ENCODE measurements at places on chromosomes 4 and X.

DNA sequence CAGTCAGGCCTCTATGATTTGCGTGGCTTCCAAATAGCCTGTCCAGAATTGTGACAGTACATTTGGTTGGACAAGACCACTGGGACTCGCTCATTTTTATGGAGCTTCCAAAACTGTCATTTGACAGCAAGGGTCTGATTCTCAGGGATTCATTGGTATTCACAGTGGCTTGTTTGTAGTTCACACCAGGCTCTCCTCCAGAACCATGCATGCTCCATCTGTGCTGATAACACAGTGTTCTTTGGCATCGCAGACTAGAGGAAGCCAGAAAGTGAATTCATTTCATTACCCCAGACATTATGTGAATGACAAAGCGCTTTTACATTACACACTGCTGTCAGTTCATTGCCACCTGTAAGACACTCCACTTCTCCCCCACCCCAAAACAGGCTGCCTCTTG is 208.3 kb downstream of the ARHGAP10 start:
- DNase-seq = peak; percentile 18

DNA sequence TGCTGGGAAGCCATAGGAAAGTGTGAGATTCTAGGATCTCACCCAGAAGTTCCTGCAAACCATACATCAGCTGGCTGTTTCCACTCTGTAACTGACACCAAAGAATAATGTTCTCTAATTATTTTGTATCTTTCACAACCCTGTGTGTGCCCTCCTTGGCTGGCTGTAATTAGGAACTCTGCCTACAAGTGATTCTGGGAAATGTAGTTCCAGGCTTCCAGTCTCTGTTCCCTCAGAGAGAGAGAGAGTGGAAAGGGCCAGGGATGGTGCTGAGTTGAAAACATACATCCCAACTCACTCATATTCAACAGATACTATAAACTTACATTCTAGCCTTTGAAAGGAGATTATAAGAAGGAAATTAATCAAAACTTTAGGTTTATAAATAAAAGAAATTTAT is 57.5 kb upstream of the C1QTNF7 start:
- no peak for DNase-seq

GRCh38 chrX:38400389-38400910 is 48.0 kb downstream of the OTC start:
- no peak for DNase-seq

DNA sequence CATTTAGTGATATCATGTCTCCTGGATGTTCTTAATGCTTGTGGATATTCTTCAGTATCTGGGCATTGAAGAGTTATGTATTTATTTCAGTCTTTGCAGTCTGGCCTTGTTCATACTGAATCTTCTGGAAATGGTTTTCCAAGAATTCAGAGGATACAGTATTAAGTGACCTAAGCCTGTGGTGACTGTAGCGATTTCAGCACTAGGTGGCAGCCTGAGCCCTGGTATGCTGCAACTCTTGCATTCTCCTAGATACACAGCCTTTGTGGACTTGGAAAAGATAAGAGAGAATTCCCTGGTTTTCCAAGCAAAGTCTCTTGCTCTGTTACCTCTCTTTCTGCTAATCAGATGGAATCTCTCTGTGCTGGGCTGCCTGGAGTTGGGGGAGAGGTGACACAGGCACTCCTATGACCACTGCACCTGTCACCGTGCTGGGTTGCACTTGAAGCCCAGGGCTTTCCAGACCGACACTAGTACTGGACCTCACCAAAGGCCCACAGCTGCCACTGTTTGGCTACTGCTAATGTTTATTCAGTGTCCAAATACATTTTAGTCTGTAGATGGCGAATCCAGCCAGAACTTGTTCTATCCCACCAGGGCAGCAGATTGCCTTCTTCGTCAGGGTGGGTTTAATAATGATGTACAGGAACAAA is 19.3 kb upstream of the SPIN2A start:
- DNase-seq = peak; percentile 63

DNA sequence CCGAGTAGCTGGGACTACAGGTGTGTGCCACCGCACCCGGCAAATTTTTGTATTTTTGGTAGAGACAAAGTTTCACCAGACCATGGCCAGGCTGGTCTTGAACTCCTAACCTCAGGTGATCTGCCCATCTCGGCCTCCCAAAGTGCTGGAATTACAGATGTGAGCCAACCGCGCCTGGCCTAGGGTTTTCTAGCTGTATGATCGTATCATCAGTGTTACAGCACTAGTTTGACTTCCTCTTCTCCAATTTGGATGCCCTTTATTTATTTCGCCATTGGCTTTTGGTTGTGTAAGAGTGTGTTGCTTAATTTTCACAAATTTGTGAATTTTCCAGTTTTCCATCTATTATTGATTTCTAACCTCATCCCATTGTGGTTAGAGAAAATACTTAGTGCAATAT is 5.2 kb downstream of the TKTL1 start:
- DNase-seq = no peak

DNA sequence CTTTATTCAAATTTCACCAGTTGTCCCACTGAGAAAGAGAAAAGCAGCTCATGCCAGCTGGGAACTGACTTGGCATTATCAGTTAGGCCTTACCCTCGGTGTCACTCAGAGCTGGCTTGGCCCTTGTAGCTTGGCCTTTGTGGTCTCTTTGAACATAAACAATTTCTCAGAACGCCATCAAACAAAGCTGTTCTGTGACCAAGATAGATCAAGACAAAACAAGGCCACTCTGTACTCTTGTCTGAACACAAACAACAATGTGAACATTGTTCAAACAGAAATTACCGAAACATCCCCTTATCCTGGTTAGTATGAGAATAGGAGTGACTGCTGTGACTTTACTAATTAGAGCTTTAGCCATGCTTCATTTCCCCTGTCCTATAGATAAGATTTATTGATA is 57.2 kb downstream of the DIPK2B start:
- peak; percentile 28 for DNase-seq

DNA sequence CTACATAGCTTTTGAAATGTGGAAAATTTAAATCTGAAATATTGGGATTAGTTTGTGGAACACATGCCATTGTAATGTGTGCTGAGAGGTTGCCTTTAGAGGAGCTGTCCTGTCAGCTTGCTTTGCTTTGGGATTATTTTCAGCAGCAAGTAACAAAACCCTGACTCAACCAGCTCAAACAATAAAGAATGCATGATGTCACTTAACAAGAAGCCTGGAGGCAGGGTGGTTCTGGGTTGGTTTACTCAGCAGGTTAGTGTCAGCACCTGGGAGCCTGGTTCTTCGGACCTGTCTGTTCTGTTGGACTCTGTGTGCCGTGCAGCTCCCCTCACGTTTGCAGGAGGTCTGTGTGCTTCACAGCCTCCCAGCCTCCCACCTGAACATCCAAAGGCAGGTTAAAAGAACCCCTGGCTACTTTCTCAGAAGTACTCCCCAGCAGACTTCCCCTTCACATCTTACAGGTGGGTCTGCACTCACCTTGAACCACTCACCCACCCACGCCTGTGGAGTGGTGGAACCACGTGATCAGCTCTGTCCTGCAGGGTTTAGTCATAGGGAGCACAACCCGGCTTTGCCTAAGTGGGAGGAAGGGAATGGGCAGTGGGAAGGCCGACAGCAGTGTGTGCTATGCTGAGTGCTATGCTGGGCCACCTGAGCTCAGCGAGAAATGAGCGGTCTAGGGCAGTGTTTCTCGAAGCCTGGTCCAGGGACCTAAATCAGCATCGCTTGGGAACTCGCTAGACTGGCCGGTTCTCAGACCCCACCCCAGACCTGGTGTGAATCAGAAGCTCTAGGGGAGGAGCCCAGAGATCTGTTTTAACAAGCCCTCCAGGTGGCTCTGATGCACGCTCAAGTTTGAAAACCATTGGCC is 20.4 kb downstream of the TMEM131L start:
- DNase-seq = no peak

GRCh38 chr4:165609653-165610052 is 230.8 kb downstream of the CPE start:
- DNase-seq = no peak

DNA sequence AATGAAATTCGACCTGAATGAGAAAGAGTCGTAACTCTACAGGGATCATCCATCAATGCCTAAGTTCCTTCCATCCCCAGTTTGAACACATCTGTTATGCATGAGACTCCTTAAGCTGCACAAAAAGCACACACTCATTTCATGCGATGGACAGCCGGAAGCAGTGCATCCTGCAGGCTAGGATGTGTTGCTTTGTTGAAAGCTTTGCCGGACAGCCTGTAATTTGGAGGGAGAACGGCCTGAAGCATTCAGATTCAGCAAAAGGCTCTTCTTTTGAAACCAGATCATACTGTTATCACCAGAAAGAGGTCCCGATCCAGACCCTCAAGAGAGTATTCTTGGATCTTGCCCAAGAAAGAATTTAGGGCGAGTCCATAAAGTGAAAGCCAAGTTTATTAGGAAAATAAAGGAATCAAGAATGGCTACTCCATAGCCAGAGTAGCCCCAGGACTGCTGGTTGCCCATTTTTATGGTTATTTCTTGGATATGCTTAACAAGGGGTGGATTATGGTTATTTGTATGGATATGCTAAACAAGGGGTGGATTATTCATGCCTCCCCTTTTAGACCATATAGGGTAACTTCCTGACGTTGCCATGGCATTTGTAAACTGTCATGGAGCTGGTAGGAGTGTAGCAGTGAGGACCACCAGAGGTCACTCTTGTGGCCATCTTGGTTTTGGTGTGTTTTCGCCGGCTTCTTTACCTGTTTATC is 48.1 kb upstream of the DHRSX start:
- no peak for DNase-seq

- peak; percentile 84 for DNase-seq
Measured at GRCh38 chrX:275967-276580, 5.1 kb upstream of the PLCXD1 start.

- no peak for DNase-seq
Measured at GRCh38 chr4:11497972-11498371, 69.3 kb upstream of the HS3ST1 start.

- DNase-seq = no peak
Measured at GRCh38 chrX:29407357-29407756, 808.0 kb upstream of the MAGEB2 start.

DNA sequence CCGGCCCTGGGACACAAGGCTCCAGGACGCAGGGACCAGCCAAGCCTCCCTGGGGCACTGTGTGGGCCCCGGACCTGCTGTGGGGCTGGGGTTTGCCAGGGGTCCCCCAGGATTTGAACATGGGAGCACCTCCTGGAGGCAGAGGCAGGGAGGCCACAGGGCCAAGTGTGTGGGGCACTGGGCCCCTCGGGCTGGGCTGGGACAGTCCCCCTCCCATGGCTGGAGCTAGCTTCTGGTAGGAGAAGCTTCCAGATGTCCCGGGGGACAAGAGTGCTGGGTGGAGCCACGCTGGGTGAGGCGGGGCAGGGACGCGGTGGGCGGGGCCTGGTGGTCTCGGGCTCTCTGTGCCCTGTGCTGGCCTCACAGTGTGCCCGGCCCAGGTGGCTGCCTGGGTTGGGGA is 18.6 kb downstream of the FGFRL1 start:
- no peak for DNase-seq

GRCh38 chr4:180054291-180054690 is 2188.9 kb upstream of the TENM3 start:
- no peak for DNase-seq

DNA sequence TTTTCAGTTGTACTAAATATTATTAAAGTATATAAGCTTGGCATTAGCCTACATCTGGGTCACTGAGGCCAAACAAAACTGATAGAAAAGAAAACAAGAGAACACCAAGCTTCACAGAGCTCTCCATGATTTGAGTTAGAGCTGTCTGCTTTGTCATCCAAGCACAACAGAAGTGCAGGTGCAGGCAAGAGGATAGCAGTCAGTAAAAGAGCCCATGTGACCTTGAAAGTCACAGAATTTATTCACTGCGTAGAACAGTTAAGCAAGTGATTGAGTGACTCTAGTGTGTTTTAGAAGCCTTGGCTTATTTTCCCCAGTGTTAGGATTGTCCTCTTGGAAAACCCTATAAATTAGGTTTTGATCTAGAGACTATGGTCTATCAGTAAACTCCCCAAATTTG is 49.4 kb upstream of the PRDM5 start:
- DNase-seq = no peak

DNA sequence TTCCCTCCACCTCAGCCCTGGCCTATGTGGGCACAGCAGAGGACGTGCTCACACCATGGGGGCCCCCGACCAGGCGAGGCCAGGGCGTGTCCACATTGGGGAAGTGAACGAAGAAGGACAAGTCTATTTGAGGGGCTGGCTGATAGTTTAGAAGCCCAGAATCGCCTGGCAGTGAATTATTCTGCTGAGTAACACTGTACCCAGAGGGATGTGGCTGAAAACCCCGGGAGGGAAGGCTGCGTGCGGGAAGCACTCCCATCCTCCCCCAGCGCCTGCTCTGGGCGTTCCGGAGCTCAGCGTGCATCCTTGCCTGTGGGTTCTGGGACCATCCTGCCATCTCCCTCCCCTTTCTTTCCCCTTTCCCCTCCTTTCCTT is 66.6 kb downstream of the TRMT44 start:
- no peak for DNase-seq

All from posterior cingulate gyrus (tissue), 11 donors.